ENCODE measurements at places on chromosomes 16 and 17.

DNA sequence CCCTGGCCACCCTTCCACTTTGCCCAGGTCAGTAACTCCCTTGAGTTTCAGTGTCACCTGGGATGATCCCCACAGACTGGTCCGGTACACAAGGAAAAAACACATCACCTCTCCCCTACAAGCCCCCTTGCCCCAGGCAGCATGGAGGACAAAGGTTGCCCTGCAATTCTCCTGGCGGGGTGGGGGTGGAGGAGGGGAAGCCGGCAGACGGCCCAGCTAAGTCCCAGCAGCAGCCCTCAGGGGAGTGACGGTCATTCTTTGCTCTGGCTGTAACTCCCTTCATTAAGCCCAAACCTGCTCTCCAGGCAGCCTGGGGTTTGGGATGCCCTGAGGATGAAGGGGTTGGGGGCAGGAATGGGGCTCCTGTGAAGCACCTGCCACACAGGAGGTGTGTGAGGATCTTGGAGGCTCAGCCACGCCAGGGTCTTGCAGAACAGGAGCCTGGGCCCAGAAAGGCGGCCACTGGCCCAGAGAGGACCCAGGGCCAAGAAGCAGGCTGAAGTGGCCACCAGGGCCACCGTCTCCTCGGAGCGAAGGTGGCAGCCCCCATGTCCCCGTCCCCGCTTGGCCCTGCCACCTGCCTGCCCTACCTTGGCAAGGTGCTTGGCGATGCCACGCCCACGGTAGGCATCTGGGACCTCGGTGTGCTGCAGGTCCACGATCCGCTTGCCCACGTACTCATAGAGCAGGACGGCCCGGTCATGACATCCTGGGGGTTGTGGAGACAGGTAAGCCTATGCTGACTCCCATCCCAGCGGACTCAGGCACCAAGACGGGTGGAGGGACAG is 9.5 kb downstream of the NATD1 start:
- no peak for DNase-seq

DNA sequence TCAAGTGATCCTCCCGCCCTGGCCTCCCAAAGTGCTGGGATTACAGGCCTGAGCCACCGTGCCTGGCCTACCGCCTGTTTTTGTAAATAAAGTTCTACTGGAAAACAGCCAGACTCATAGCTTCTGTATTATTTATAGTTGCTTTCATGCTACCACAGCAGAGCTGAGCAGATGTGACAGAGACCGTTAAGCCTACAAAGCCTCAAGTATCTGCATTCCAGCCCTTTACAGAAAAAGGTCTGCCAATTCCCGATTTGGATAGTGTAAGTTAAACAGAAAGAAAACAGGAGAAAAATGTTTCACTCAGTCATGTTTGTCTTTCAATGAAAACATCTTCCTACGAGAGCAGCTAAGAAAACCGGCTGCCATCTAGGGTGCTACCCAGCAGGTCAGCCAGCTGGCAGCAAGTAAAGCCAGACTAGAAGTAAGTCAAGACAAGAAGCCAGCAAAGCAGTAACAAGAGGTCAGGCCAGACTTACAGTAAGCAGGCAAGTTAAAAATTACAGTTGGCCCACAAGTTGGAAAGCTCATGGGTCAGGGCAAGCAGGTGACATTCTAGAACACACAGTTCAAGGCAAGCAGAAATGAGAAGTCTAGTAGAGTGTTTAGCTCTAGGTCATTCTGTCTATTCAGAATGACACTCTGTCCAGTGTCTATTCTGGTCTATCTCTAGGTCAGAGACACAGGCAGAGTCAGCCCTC is 17.7 kb downstream of the NCBP3 start:
- peak; percentile 86 for DNase-seq

DNA sequence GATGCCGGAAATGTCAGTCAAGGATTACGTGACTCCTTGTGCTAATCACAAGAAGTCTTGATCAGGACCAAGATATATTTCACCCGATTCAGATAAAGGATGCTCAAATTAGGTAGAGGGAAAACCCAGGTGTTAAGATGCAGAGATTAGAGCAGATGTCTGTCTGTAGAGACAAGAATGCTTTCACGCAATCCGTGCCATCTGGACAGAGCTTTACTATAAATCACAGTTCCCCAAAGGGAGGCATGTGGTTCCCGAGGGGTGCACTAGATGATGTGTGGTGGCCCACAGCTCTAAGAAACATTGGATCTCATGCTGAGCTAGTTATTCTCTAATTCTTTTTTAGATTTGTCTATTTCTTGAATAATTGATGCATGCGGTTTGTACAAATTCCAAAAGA is 9.8 kb upstream of the MAP3K14 start:
- no peak for DNase-seq

DNA sequence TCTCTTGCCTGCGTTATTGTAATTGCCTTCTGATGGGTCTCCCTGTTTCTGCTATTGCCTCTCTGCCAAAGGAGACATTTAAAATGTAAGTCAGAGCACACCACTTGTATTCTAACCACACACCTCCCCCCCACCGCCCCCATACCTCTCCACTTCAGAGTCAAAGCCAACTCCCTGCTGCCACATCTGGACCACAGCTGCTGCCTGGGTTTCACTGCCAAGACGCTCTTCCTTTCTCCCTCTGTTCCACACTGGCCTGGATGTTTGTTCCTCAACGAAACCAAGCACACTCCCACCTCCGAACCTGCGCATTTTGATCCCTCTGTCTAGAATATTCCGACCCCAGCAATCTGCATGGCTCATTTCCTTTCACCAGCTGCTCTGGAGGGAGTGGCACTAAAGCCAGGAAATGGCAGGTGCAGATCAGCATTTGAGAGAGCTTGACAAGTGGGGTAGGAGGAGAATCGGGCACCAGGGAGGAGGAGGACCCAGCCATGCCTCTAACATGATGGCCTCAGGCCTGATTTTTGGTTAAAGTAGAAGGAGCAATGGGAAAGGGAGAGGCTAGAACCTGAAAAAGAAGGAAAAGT is 92.4 kb upstream of the HS3ST2 start:
- DNase-seq, result no peak

- DNase-seq, result no peak
These were observed 1.6 kb upstream of the EDC4 start for GRCh38 chr16:67871256-67871655.

GRCh38 chr17:63634816-63635215 is 12.6 kb downstream of the MAP3K3 start:
- no peak for DNase-seq

GRCh38 chr17:29376667-29377270 is 13.4 kb upstream of the TAOK1 start:
- DNase-seq, result peak; percentile 92

- no peak for DNase-seq
These were observed 40.8 kb downstream of the MRM1 start for GRCh38 chr17:36641877-36642845.

DNA sequence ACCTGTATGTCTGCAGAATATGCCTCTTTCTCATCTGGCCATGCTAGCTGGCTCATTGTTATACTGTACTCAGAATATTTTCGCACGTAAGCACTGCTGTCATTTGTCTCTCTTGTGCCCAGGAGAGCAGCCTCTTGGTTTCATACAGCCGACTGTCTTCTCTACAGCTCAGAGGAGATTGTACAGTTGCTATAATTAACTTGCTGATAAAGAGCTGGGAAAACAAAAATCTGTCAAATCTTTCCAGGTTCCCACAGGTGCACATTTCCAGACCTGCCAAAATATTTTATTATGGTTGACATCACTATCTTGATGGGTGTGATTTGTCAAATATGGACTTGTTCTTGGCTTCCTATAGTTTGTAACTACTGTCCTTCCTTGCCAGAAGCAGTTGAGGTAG is 122.7 kb downstream of the FTO start:
- no peak for DNase-seq

GRCh38 chr16:979859-980594 is 1.5 kb upstream of the SOX8 start:
- no peak for DNase-seq
